ENCODE measurements at places on chromosomes 16 and 17.

DNA sequence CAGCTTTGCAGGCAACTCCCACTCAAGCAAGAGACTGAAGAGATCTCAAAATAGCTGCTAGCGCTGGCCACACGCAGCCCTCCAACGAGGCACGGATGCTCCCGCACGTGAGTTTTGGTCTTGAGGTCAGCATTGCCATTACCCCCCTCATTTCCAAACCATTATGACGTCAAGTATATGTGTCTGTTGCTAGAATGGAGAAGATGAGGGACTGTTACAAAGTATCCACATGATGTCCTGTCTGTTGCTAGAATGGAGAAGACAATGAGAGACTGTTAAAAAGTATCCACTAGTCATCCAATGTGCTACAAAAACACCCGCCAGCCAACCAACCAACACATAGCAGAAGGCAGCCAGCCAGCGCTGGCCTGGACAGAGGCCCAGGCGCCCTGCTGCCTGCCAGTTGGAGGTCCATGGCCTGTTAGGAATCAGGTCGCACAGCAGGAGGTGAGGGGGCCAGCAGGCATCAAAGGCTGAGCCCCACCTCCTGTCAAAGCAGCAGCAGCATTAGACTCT is 24.8 kb downstream of the KLHDC4 start:
- DNase-seq: no peak

DNA sequence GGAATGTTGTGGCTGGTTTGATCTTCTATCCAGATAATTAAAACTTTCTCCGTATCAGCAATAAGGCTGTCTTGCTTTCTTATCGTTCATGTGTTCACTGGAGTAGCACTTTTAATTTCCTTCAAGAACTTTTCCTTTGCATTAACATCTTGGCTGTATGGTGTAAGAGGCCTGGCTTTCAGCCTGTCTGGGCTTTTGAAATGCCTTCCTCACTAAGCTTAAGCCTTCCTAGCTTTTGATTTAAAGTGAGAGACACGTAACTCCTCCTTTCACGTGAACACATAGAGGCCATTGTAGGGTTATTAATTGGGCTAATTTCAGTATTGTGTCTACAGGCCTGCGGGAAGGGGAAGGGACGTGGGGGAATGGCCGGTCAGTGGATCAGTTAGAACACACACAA is 42.9 kb downstream of the MSI2 start:
- DNase-seq: no peak

DNA sequence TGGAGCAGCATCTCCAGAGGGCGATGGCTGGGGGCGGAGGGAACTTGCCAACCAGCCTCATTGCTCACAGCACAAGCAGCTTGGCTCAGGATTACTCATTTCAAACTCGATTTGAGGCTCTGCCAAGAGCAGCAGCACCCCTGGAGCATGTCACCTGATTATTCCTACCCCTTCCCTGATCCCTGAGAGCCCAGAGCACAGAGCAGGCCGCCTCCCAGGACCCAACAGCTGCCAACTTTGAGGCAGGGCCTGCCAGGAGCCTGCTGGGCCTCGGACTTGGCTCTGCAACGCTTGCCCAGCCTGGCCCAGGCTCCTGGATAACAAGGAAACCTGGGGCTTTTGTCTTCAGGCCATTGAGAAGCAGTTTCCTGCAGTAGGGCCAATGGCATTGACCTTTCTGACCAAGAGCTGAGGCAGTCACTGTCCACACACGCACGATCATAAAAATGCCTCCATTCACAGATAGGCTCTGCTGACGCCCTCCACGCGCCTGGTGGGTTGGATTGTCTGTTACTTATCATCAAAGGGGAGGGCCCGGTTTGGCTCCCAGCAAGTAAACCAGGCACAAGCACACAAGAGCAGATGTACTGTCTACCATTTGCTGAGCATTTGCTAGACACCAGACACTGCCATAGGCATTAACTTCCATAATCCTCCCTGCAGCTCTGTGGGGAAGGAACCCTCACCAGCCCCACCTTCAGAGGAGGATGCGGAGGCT is 406.6 kb upstream of the EEF2KMT start:
- DNase-seq: no peak

- no peak for DNase-seq
These were observed 14.3 kb downstream of the ARHGAP23 start for GRCh38 chr17:38442548-38442947.

DNA sequence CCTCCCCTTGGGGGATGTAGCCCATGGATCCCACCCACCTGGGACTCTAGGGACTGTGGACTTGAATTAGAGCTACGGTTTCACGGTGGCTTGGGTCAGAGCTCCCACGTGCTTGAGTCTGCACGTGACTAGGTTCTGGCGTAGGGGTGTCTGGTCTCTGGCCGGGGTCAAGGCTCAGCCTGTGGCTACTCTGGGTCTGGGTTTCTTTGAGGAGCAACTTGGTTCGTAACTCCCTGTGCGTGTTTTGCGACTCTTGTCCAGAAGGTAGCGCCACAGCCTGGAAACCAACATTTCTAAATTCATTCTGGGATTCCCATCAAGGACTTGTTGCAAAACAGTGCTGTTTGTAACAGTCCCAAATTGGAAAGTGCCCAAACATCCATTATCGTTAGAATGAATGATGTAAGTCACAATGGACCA is 470 bp upstream of the GGT6 start:
- no peak for DNase-seq

GRCh38 chr17:66240630-66241029 is 11.4 kb upstream of the APOH start:
- no peak for DNase-seq

GRCh38 chr17:42591411-42591810 is 13.9 kb upstream of the PSMC3IP start:
- DNase-seq: no peak

- no peak for DNase-seq
These were observed 482 bp downstream of the IRF8 start for GRCh38 chr16:85899444-85899843.

GRCh38 chr16:81696961-81697615 is 82.0 kb upstream of the PLCG2 start:
- peak; percentile 57 for DNase-seq

DNA sequence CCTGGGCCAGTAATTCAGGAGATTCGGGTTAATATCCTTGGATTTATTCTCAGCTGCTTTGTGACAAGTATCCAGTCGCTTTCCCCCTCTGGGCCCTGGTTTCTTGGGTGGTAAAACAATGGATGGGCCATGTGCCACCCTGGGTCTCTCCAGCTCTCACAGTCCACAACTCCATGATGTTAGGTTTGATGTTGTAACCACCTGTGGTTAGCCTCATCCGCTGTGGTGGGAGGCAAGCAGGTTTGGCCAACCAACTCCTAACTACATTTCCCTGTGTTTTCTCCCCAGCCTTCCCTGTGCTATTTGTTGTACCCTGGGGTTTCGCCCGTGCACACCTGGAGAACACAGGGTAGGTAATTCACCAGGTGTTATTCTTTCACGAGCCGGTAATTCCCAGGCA is 35.1 kb downstream of the GLP2R start:
- DNase-seq: no peak

DNA sequence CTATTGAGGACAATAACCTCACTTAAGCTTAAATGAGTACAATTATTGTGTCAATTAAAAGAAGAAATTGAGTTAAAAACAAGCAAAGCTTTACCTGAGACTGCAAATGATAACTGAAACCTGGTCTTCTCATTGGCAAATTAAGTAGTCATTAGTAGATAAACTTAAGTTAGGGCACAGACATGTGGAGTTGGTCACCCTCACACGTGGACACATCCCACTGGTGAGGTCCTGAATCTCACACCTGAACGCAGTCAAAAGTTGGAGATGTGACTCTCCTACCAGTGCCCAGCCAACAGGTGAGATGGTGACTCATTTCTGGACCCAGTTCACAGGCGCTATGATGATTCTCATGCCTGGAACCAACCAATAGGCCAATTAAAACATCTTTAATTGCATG is 311.6 kb downstream of the FOXL1 start:
- no peak for DNase-seq

GRCh38 chr17:48100160-48100559 is 1.1 kb downstream of the CBX1 start:
- DNase-seq: no peak

- DNase-seq: no peak
These were observed 1.4 kb downstream of the FBXO31 start for GRCh38 chr16:87382023-87382785.

- no peak for DNase-seq
These were observed 643.2 kb downstream of the WWOX start for GRCh38 chr16:78742501-78743283.
